Choroid plexus epithelial cell (primary cell): ENCODE measurements at places on chromosomes 4 and X.

- no peak for DNase-seq
Measured at GRCh38 chr4:175905925-175906324, 93.9 kb upstream of the GPM6A start.

DNA sequence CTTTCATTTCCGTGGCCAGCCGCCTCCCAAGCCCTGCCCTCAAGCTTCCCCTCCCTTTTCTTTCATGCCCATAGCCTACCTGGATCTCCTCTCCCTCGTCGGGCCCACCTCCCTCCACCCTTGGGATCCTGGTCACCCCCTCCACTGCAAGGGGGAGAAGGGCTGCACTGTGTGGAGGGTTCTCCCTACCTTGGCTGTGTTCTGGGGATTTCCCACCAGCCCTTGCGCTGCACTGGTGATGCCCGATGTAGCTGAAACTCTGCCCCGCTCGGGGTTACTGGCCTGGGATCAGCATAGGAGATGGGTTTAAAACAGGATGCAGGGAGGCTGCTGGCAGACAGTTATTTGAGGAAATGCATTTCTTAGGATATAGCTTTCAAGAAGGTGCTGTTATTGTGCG, 128.9 kb downstream of the TBL1X start:
- no peak for DNase-seq

- no peak for DNase-seq
Measured at GRCh38 chr4:180057299-180057721, 2185.9 kb upstream of the TENM3 start.

DNA sequence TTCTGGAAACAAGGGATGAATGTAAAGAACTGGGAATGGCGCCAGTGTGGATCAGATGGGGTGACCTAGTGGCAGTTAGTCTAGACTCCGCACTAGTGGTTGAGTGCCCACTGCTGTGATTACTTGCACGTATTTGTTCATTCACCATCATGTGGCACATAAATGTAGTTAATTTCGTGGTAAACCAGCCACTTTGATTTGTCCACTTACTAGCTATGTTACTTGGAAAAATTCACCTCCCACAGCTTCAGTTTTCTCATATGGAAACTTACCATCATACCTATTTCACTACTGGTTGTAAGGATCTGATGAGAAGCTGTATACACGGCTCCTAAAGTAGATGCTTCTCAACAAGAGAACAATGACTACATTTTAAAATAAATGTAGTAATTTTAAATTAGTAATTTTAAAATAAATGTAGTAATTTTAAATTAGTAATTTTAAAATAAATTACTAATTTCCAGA, 394 bp upstream of the DYNLT3 start:
- no peak for DNase-seq

GRCh38 chr4:3302786-3303564, 10.2 kb downstream of the RGS12 start:
- DNase-seq: no peak

DNA sequence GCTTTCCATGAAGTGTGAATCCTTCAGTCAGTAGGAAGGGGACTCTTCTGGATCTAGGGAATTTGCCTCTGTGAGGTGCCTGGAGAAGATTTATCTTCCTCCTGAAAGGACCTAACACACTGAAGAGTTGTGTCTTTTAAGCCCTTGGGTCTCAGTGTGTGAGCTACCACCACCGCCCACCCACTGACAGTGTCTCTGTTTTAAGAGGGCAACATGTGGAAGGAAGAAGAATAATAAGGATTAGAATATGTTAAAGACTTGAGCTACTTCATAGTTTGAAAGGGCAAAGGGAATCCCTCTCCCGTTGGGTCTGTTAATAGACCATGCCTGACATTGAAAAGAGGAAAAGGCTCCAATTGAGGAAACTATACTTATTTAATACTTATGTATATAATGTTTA, 64.3 kb upstream of the TLR2 start:
- DNase-seq: no peak
